ENCODE measurements at places on chromosomes 7 and 10.

DNA sequence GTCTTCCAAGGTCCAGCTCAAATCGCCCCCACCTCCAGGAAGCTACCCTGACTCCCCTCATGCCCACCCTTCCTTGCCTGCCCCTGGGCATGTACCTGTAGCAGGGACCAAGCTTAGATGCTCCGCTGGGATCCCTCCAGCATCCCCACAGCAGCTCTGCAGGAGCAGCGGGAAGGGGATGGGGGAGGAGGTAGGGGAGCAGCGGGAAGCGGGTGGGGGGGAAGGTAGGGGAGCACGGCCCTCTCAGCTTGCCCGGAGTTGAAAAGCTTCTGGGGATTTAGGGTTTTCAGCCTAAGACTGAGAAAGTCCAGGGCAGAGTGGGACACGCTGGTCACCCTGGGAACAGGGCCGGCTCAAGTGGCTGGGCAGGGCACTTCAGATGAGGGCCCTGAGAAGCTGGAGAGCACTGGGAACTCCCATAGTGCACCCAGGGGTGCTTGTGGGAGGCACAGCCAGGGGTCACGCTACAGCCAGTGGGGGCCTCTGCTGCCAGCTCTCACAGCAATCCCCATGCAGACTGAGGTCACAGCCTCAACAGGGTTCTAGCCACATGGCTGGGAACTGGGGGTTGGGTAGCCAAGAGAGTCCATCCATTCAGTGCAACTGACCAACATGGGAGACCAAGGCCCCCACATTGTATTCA is 13.4 kb downstream of the WDR86 start:
- DNase-seq, result no peak

- DNase-seq, result no peak
Measured at GRCh38 chr7:26437003-26437532, 145.4 kb downstream of the SNX10 start.

DNA sequence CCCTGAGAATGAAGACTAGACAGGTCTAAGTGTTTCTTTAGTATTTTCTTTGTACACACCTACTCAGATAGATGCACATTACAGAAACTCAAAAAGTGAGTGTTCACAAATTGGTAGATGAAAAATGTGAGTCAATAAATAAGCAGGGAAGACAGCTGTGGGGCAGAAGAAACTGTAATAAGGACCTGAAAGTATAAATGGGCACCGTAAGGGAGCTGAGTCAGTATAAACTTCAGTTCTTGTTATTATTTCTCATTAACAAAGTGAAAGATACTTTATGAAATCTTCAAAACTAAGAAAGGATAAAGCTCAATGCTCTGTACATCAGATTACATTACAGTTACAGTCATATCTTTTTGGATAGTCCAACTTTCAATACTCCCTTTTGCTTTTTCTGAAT is 2.5 kb downstream of the MTPN start:
- DNase-seq, result no peak

DNA sequence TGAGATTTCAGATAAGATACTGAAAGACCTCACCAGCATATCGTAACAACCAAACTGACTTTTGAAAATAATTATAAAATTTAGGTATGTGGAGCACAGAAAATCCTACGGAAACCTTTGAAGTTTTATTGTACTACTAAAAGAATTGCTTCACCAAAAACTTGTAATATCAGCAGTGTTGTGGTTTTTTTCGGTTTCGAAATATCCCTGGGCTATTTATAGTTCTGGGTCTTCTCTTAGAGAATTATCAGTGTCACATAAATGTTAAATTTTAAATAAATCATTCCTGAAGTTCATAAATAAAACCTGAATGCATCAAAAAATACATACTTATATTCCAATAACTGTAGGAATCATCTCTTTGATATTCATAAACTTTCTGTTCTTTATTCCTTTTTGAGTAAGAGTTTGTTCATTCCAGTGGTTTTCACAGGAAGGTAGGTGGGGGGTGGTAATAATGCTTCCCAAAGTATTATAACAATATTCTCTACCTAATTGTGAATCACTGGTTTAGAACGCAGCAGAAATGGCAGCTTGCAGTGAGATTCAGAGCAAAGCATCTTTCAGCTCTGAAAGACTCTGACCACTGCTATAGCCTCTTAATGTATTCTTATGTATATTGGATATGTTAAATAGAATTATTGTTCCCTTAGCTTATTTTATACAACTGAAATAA is 60.2 kb downstream of the ZNF277 start:
- DNase-seq, result no peak

GRCh38 chr10:110392121-110392520 is 87.4 kb upstream of the SMNDC1 start:
- no peak for DNase-seq

DNA sequence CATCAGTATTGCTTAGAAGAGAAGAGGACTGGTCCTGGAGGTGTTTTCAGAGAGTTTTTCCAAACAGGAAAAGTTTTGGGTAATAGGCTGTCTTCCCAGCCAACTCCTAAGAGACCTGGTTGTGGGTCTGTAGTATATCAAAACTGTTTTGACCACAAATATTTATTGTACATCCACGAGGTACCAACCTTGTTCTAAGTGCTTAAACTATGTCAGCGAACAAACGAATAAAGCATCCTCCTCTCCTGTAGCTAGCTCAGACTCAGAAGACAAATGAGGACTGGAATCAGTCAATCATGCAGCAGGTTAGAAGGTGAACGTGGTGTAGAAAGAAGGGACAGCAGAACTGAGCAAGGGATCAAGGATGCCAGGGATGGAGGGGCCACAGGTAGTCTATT is 61.6 kb upstream of the MKI67 start:
- DNase-seq, result no peak

DNA sequence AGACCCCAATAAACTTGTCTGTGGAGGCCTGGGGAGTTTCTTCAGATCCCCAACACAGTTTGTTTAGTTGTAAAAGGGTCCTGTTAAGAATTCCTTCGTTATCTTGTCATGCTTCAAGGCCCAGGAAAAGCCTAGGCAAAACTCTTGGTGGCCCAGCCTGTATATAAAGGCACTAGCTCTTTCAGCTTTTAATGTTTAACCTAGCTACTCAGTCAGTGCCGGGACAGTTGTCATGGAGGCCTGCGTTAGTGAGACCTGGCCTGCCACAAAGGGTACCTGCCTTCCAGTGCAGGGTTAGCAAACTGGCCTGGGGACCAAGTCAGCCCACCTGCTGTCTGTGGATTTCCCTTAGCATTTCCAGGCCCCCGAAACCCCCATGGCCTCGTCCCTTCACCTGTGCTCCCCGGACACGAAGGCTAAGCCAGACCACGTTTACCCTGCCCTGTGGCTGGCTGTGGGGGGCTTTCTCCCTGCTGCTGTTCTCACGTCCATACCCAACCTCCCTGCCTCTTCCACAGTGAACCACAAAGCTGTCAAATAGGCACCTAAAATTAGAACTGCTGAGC is 96.9 kb upstream of the PPP2R2D start:
- no peak for DNase-seq

- DNase-seq, result no peak
Measured at GRCh38 chr10:124158592-124158991, 65.2 kb upstream of the CHST15 start.

DNA sequence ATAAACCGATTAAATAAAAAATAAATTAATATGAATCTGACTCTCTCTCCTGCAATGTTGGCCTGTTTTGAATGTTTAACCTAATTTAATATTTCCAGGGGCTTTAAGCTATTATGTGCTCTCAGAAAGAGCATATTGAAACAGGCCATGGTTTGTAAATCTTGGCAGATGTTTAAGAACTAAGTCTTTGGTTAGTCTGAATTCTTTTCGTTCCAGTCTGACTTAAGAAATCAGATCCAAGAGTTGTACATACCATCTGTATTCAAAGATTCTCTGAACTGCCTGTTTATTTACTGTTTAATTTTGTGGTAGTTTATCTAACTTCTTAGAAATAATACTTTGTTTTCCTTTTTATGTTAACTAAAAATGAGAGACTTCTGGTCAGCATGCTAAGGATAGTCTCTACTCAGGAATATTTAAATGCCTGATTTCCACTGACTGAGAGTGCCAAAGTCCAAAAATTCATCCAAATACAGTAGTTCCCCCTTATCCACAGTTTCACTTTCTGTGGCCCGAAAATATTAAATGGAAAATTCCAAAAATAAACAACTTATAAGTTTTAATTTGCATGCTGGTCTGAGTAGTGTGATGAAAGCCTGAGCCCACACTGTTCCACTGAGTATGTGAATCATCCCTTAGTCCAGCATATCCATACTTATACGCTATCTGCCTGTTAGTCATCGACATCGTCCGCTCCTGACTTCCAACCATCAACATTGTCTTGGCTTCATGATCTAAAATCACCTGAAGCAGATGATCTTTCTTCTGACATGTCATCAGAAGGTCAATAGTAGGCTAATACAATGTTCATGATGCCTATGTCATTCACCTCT is 238.1 kb upstream of the CSTF2T start:
- no peak for DNase-seq

- DNase-seq, result no peak
Measured at GRCh38 chr7:88391247-88391646, 84.6 kb upstream of the STEAP4 start.

GRCh38 chr7:149811221-149811620 is 27.0 kb upstream of the ZNF862 start:
- DNase-seq, result no peak

- DNase-seq, result no peak
Measured at GRCh38 chr7:107996072-107996882, 6.7 kb downstream of the LAMB1 start.

DNA sequence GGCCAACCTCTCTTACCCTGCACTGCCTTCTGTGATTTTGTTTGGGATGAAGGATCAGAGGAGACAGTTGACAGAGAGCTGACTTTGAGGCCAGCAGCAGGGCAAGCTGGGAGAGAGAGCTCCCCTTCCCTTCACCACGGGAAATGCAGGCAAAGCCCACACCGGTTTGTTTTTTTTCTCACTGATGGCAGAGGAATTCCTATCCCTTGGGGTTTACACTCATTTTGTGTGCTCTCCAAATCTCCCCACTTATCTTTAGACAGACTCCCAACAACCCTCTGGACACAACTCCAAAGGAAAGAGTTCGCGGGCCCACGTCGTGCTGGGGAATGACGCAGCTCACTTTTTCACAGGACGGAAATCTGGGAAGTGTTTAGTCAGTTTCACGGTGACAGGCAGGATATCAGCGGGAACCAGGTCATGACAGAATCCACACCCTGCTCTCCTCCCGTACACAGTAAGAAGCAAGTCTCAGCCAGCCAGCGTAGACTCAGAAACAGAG is 68.3 kb upstream of the FAM171A1 start:
- peak; percentile 75 for DNase-seq

GRCh38 chr10:15344876-15345285 is 26.2 kb downstream of the FAM171A1 start:
- no peak for DNase-seq

GRCh38 chr7:69832356-69832755 is 234.1 kb downstream of the AUTS2 start:
- no peak for DNase-seq

- DNase-seq, result peak; percentile 87
Measured at GRCh38 chr7:128425850-128426249, 16.1 kb upstream of the IMPDH1 start.

DNA sequence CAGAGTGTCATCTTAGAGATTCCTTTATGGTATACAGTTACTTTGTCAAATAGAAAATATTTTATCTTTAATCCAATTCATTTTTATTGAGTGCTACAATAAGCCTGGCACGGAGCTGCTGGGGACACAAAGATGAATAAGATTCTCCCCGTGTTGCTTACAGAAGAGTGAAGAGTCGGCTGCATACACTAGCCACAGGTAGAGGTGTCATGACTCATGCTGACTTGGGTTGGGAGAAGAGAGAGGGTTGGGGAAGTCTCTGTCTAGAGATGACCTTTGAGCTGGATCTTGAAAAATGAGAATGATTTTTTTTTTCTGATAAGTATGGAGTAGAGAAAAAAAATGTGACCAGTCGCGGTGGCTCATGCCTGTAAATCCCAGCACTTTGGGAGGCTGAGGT is 289.9 kb upstream of the CELF2 start:
- DNase-seq, result no peak

DNA sequence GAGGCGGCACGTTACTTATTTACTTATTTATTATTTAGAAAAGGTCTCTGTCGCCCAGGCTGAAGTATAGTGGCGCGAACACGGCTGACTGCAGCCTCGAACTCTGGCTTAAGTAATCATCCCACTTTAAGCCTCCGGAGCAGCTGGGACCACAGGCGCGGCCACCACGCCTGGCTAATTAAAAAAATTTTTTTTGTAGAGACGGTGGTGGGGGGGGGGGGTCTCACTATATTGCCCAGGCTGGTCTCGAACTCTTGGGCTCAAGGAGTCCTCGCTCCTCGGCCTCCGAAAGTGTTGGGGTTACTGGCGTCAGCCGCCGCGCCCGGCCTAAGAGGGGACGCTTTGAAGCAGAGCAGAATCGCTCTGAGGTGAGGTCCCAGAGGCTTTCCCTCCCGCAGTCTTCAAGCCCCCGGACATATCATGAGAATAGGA is 675 bp upstream of the FRAT2 start:
- peak; percentile 72 for DNase-seq

- DNase-seq, result no peak
Measured at GRCh38 chr7:131525820-131526219, 30.6 kb downstream of the PODXL start.

DNA sequence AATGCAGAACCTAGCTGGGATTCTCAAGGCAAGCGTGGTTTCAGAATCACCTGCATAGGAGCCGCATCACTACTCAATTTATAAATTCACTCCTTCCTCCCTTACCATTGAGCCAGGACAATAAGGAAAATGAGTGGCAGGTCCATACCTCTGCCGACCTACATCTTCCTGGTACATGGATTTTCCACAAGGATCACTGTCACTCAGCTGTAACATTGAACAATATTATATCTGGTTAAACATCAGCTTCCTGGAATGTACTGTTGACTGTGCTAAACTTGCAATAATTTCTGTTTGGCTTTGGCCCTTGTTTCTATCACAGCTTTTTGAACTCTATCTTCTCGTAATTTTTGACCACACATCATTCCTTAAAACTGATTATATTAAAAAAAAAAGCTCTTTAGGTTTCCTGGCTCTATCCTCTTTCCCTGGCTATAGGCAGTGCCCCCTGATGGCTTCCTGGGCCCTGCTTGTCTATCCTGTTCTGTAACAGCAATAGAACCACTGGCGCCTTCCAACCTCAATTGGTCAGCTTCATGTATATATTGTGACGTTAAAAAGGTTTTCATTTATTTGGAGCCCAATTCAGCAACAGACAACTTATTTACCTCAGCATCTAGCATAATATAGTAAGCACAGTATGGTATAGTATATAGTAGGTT is 59.2 kb downstream of the RNLS start:
- no peak for DNase-seq

- no peak for DNase-seq
Measured at GRCh38 chr10:96275685-96276418, 4.5 kb upstream of the BLNK start.

DNA sequence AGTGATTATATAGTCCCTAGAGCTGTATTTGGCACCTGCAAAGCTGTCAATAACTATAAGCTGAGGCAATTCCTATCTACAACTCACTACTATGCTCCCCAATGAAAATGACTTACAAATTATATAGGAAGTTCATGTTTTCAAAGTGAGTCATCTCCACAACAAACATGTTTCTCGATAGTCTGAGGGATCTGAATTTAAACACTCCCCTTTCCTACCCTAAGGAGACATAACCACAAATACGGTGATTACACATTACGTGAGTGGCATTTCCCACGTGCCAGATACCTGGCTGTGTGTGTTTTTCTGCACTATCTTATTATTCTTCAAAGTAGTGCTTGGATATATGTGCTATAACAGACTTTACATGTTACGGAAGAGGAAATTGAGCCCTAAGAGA is 122.5 kb upstream of the C1QL3 start:
- no peak for DNase-seq

GRCh38 chr10:3263747-3264146 is 91.2 kb upstream of the PITRM1 start:
- no peak for DNase-seq

GRCh38 chr7:70699271-70699670 is 432.7 kb upstream of the GALNT17 start:
- DNase-seq, result no peak
